ENCODE measurements at places on chromosomes 5 and 9.
A peak's percentile ranks its signal among the peaks of the same experiment; 100 is the strongest.

- DNase-seq = no peak
Observed at GRCh38 chr5:14134083-14134482, 9.1 kb upstream of the TRIO start.

DNA sequence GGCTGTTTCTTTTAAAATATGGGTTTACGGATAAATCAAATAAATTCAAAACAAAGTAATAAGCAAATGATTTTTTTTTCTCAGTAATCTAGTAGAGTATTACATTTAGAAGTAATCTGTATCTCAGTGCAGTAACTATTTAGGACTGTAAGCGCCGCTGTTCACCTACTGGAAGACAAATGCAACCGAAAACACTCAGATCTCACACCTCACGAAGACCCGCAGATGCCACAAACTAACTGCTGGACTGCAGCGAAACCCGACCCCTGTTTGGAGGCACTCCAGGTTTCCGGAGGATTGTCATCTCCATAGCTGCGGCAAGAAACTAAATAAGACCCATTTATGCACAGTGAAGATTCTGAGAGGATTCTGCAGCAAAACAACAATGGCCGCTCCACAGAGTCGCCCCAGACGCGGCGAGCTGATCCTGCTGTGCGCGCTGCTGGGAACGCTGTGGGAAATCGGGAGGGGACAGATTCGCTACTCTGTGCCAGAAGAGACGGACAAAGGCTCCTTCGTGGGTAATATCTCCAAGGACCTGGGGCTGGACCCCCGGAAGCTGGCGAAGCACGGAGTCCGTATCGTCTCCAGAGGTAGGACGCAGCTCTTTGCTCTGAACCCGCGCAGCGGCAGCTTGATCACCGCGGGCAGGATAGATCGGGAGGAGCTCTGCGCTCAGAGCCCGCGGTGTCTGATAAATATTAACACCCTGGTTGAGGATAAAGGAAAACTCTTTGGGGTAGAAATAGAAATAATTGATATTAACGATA lies at the start of gene PCDHGA8:
Gene PCDHGA8 (plus strand): TSS at position 205 of the 770 bp plus-strand sequence. CDS start 181 bp downstream, at position 386.
- no peak for DNase-seq

DNA sequence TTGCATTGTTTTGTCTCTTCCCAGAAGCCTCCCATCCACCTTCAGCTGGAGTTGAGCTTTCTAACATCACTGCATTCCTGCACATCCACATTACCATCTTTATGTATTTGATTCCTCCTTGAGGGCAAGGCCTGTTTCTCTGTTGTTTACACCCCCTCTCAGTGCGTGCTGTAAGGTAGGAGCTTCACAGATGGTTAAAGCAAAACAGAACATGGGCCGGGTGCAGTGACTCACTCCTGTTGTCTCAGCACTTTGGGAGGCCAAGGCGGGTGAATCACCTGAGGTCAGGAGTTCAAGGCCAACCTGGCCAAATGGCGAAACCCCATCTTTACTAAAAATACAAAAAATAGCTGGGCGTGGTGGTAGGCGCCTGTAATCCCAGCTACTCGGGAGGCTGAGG lies 110.9 kb downstream of the KCNIP1 start:
- no peak for DNase-seq

GRCh38 chr5:163245584-163245983 lies 191.8 kb upstream of the CCNG1 start:
- no peak for DNase-seq

- no peak for DNase-seq
Observed at GRCh38 chr5:176394881-176395675, 6.5 kb downstream of the HIGD2A start.

DNA sequence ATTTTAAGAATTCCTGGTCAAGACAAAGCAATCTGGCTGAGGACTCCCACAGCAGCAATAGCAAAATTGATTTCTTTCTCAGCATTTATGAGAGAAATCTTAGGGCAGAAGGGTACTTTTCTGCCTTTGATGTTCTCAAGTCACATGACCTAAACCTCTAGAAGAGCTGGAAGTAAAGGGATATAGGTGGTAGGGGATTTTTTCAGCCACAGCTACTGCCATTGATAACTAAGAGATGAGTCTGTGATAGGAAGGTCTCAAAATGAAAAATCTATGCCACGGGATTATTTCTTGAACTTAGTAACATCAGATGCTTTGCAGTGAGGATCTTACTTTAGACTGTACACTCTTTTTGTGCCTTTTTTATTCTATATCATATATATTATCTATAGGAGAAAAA lies 35.6 kb downstream of the IL6ST start:
- DNase-seq = no peak

- DNase-seq = no peak
Observed at GRCh38 chr5:67259548-67260215, 63.1 kb upstream of the CD180 start.

DNA sequence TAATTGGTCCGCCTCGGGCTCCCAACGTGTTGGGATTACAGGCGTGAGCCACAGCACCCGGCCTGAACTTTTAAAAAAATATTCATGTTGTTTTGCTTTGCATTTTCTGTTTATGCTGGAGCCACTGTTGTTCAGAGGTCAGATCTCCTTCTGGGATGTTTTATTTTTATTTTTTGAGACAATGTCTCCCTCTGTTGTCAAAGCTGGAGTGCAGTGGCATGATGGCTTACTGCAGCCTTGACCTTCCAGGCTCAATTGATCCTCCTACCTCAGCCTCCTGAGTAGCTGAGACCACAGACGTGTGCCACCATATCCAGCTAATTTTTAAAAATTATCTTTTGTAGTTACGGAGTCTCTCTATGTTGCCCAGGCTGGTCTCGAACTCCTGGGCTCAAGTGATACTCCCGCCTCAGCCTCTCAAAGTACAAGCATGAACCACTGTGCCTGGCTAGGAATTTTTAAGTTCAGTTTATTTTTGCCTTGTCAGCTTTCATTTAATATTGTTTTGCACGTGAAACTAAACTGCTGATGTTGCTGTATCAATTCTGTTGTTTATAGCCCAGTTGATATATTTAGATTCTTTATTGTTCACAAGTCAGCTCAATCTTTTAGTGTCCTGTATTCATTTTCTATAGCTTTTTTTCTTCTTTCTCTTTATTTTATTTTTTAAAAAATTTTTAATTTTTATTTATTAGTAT lies 13.7 kb downstream of the TMEFF1 start:
- DNase-seq = peak; percentile 20
